ENCODE measurements at places on chromosomes 16 and 17.
A peak's percentile ranks its signal among the peaks of the same experiment; 100 is the strongest.

GRCh38 chr16:81548876-81549546, 104.4 kb downstream of the CMIP start:
- DNase-seq: peak; percentile 98

DNA sequence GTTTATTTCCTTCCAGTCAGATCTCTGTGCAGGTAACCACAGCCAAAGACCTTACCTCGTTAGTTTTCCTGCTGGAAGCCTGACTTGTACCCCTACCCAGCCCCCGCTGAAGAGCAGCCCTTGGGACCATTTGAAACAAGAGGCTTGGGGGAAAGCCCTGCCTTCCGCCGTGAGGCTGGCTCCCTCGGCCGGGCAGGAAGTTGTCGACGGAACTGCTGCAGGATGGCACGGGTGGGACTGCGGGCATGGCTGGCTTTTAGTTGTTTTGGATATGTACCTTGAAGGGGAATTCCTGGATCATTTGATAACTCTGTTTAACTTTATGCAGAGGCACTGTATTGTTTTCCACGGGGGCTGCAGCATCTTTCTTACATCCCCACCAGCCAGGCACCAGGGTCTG, 49.0 kb upstream of the ENDOV start:
- no peak for DNase-seq

- DNase-seq: no peak
Measured at GRCh38 chr17:75839942-75840798, 4.0 kb downstream of the UNC13D start.

DNA sequence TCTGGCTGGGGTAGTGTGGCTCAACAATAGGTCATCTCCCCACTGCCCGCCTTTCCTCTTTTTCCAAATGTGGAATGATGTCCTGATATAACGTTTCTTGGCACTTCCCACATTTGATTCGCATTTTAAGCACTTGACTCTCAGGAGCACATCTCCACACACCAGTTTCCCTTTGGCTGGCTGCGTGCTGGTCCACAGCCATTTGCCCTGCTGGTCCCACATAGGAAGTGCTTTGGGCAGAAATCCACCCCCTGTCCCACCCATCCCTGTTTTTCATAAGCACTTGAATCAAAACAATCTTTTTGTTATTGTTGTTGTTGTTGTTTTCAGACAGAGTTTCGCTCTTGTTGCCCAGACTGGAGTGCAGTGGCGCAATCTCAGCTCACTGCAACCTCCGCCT, 24.0 kb upstream of the TNFRSF13B start:
- DNase-seq: no peak

DNA sequence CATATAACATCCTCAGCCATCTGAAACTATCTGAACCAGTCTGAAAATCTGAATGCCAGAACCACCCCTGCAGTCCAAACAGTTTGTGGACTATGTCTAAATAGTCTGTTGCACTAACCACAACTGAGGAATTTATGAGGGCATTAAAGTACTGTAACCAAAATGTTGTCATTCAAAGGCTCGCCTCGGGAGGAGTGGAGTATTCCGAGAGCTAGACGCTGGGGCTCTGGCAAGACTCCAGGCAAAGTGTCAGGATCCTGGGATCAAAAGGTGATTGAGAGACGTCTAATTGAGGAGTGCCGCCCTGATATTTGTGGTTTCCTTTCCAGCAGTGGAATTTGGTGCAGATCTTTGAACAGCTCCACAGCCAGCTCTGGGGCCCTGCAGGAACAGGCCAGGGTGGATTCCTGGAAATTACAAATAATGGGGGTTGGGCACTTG, 142.9 kb upstream of the MYOCD start:
- DNase-seq: peak; percentile 29

GRCh38 chr17:50545311-50545710, 1.7 kb upstream of the SPATA20 start:
- DNase-seq: peak; percentile 32

GRCh38 chr17:66925811-66926500, 38.6 kb upstream of the CACNG4 start:
- no peak for DNase-seq
